CD8-positive, alpha-beta memory T cell (primary cell): ENCODE measurements at places on chromosomes 11 and 22. TPM values are rescaled to one million over a fixed set of nuclear protein-coding genes. Genes with fewer than 3 reads are reported as not detected.

- no peak overlapping the region for H3K4me3 ChIP-seq
- DNase-seq = no peak
- H3K27ac ChIP-seq = no peak overlapping the region
- no peaks in the 10 kb centered on the region for H3K27me3 ChIP-seq
- no peaks in the 10 kb centered on the region for H3K36me3 ChIP-seq
These were observed 142.3 kb upstream of the MTNR1B start for GRCh38 chr11:92827132-92827531.

- H3K4me1 ChIP-seq = peaks cover 50% of the 10 kb centered on the region
- H3K36me3 ChIP-seq = no peaks in the 10 kb centered on the region
- no peak for DNase-seq
These were observed 79.3 kb upstream of the SORL1 start for GRCh38 chr11:121372671-121373429.

DNA sequence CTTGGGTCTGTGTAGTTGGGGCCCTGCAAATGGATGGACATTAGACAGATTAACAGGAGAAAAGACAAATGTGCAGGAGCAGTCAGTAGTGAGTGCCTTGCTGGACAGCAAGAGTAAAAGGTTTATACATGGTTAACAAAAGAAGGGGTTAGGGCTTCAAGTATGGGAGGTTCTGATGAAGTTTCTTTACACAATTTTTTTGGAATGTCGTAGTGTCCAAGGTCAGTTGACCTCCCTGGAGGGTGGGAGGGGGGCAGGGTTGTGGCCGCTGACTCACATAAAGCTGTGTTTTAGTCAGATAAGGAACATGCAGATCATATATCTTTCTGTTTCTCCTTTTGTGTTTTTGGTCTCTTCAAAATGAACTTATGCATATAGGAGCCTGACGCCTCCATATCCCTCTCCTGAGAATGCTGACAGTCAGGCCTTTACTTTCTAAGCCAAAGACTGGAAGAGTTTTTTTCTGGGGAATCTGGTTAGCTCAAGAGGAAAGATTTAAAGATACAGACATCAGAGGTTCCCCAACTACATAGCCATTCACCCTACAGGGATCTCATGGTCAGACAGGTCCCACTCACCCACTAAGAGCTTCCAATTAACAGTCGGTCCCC lies 134.3 kb downstream of the NECTIN1 start:
- no peak for DNase-seq
- peaks cover under 1% of the 10 kb centered on the region for H3K27me3 ChIP-seq
- H3K4me3 ChIP-seq = no peak overlapping the region
- peak overlapping the region; percentile 64 for H3K27ac ChIP-seq
- no peaks in the 10 kb centered on the region for H3K4me1 ChIP-seq
- H3K36me3 ChIP-seq = no peaks in the 10 kb centered on the region

- no peaks in the 10 kb centered on the region for H3K4me1 ChIP-seq
- H3K36me3 ChIP-seq = no peaks in the 10 kb centered on the region
- no peak within 1 kb of the TSS for H3K27ac ChIP-seq
- no peaks in the 10 kb centered on the region for H3K27me3 ChIP-seq
- no peak for DNase-seq
- H3K4me3 ChIP-seq = no peak within 1 kb of the TSS
These were observed at the start of gene OR5A2 for GRCh38 chr11:59426361-59427067. Gene OR5A2 (minus strand): TSS chr11:59426413. CDS start chr11:59422953, 3,460 bp downstream.

DNA sequence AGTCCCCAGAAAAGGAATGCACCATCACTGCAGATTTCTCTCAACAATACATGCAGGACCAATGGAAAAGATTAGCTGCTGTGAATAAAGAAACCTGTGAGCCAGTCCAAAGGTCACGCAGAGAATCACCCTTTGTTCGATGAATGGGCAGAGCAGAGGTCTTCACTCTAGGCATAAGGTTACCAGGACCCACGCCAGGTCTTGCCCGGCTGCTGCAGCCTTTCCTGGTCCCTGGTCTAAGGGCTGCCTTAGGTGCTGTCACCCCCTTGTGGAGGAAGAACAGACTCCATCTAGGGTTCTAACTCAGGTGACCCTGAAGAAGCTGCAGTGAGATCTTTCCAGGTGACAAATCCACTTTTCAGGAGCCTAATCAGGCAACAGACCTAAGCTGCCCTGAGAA lies 29.0 kb upstream of the NAP1L4 start:
- no peak overlapping the region for H3K4me3 ChIP-seq
- H3K4me1 ChIP-seq = peaks cover 35% of the 10 kb centered on the region
- no peak for DNase-seq
- no peaks in the 10 kb centered on the region for H3K27me3 ChIP-seq

DNA sequence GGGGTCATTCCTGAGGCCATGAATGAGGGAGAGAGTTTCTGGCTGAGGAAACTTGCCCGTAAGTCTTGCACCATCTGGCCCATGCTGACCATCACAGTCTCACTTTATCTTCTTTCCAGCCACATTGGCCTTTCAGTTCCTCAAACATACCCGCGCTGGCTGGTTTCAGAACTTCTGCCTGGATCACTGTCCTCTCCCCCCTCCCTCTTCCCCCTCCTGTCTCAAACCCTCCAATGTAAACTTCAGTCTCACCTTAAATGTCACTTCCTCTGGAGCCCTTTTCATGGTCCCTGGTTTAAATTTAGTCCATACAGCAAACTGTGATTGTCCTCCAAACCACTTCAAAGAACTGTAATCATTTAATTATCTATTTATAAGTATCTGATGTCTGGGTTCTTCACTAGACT lies 3.7 kb upstream of the TMEM109 start:
- H3K4me1 ChIP-seq = peaks cover 45% of the 10 kb centered on the region
- no peaks in the 10 kb centered on the region for H3K36me3 ChIP-seq
- no peak overlapping the region for H3K27ac ChIP-seq
- DNase-seq = no peak
- H3K4me3 ChIP-seq = no peak overlapping the region

DNA sequence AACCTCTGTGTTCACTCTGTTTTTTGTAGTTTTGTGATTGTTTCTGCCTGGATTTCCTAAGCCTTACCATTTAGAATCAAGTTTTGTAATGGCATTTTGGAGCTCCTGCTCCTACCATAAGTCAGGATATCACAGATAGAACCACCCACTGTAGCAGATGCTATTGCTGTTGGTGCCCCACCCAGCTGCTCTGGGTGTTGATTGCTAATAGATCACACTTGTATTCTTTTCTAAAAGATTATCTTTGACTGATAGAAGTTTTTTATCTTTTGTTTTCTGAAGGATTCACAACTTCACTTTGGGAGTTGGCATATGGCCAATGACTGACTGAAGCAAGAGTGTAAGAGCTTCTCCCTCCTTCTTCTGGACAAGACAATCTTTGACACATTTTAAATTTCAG lies 76.0 kb downstream of the EHF start:
- no peaks in the 10 kb centered on the region for H3K4me1 ChIP-seq
- no peak for DNase-seq
- no peak overlapping the region for H3K27ac ChIP-seq
- no peaks in the 10 kb centered on the region for H3K27me3 ChIP-seq
- H3K36me3 ChIP-seq = no peaks in the 10 kb centered on the region

GRCh38 chr11:127462065-127462344 lies 461.4 kb upstream of the KIRREL3 start:
- no peaks in the 10 kb centered on the region for H3K36me3 ChIP-seq
- H3K27me3 ChIP-seq = no peaks in the 10 kb centered on the region
- no peaks in the 10 kb centered on the region for H3K4me1 ChIP-seq

DNA sequence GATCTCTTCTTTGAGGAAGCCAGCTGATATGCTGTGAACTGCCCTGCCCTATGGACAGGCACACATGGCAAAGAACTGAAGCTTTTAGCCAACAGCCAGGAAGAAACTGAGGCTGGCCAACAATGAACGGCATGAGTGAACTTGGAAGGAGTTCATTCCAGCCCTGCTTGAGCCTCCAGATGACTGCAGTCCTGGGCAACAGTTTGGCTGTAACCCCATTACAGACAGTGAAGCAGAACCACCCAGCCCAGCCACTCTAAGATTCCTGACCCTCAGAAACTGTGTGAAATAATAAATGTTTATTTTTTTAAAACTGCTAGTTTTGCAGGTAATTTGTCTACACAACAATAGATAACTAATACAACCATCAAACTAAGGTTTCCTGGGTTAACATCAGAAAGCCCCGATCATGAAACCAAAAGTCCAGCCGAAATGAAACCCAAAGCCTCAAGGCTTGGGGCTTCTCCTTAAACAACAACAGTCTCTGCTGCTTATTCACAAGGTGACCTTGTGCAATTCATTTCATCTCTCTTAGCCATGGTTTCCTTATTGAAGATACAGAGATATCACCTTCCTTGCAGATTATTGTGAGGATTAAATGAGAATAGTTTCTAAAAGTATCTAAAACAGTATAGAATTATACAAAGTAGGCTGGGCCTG lies 31.4 kb downstream of the PAK1 start:
- no peak for DNase-seq
- no peak overlapping the region for H3K4me3 ChIP-seq
- no peaks in the 10 kb centered on the region for H3K36me3 ChIP-seq

DNA sequence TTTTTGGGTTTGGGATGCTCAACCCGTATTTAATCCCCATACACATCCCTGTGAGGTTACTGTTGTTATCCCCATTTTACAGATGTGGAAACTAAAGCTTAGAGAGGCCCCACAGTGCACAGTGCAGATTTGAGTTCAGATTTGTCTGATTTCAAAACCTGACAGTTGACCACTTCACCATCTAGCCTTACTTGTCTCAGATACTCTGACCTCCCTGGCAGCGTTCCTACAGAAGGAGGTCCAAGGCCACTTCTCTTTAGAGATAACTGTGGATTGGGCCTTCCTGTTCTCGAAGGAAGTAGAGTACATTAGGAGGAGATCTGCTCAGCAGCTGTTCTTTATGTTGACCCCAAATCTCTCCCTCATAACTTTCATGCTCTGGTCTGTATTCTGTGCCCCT lies 46.7 kb upstream of the CTTN start:
- H3K4me3 ChIP-seq = no peak overlapping the region
- H3K27me3 ChIP-seq = no peaks in the 10 kb centered on the region
- H3K4me1 ChIP-seq = no peaks in the 10 kb centered on the region
- H3K36me3 ChIP-seq = peaks cover 22% of the 10 kb centered on the region
- DNase-seq = no peak
- H3K27ac ChIP-seq = no peak overlapping the region

DNA sequence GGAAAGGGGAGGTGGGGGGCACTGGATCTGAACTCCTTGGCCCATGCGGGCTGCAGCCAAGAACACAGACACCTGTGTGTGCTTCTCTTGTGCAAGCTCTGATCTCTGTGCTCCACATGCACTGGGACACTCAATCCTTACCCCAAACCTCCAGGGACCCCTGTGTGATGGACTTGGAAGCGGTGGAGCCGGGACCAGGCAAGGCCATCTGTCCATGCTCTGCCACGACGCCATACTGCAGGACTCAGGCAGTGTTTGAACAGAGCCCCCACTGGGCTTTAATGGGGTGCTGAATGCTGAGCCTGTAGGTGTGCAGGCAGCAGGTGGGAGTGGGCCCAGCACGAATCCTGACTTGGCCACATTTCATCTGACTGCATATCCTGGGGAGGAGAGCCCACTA lies 23.4 kb downstream of the PPM1F start:
- DNase-seq = no peak
- no peak overlapping the region for H3K27ac ChIP-seq
- no peak overlapping the region for H3K4me3 ChIP-seq
- no peaks in the 10 kb centered on the region for H3K27me3 ChIP-seq
- H3K4me1 ChIP-seq = no peaks in the 10 kb centered on the region
- H3K36me3 ChIP-seq = peaks cover 33% of the 10 kb centered on the region

GRCh38 chr11:95229993-95230809 lies 801 bp downstream of the SESN3 start:
- H3K4me3 ChIP-seq = peak overlapping the region; percentile 68
- H3K27ac ChIP-seq = peak overlapping the region; percentile 40
- no peaks in the 10 kb centered on the region for H3K36me3 ChIP-seq

DNA sequence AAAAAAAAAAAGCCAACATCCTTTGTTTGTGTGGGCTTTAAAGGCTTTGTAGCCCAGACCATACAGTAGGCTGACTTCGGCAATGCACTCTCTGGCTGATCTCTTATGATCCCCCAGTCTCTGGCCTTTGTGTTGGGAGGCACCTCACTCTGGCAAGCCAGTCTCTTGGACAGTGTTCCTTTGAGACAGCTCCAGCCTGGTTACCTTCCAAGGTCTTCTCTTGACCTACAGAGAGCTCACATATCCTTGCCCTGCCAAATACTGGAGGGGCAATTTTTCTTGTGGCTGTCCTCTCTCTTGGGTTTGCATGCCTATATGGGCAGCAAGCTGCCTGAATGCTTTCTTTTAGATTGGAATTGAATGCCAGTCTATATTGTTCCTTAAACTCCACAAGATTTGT lies 69.8 kb downstream of the SESN3 start:
- DNase-seq = no peak
- H3K4me1 ChIP-seq = peaks cover 13% of the 10 kb centered on the region
- H3K27ac ChIP-seq = no peak overlapping the region
- H3K4me3 ChIP-seq = no peak overlapping the region

- H3K4me3 ChIP-seq = no peak overlapping the region
- DNase-seq = no peak
- H3K27me3 ChIP-seq = no peaks in the 10 kb centered on the region
- no peaks in the 10 kb centered on the region for H3K36me3 ChIP-seq
- no peaks in the 10 kb centered on the region for H3K4me1 ChIP-seq
These were observed 327.8 kb upstream of the ARHGAP42 start for GRCh38 chr11:100359281-100359680.

- no peak for DNase-seq
- no peaks in the 10 kb centered on the region for H3K27me3 ChIP-seq
- H3K4me1 ChIP-seq = peaks cover 11% of the 10 kb centered on the region
- no peak overlapping the region for H3K27ac ChIP-seq
- no peak overlapping the region for H3K4me3 ChIP-seq
These were observed 15.6 kb downstream of the LIF start for GRCh38 chr22:30230787-30231461.

Gene CHST1
- total RNA-seq = 0.94 TPM

Gene GAL
- total RNA-seq = 1.7 TPM

Gene CARNS1
- total RNA-seq = 2.7 TPM

Gene KCNQ1OT1
- total RNA-seq = 0.20 TPM

Gene TEX54
- not detected for total RNA-seq
